Daoy (cell line): ENCODE measurements at places on chromosomes 6 and 20.
A peak's percentile ranks its signal among the peaks of the same experiment; 100 is the strongest.

- DNase-seq, result no peak
Measured at GRCh38 chr6:21489826-21490225, 103.7 kb upstream of the SOX4 start.

GRCh38 chr6:34832942-34833341 is 41.1 kb downstream of the BLTP3A start:
- DNase-seq, result no peak

DNA sequence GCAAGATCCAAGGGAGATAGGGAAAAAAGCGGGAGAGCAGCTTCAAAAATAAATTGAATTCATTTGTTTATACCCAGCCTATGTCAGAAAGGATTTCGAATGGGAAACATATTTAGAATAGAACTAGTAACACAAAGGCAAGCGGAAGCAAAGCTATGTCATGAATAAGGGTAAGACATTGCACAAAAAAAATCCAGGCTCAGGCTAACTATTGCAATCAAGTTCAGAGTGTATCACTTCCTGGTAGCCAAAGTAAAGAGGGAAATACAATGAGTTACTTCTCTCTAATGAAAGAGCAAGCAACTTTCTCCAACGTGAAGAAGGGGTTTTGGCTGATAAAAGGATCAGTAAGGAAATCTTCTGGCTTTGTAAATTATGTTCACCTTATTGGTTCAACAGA is 212.8 kb downstream of the ZMYND8 start:
- no peak for DNase-seq

- DNase-seq, result no peak
Measured at GRCh38 chr6:126185774-126186173, 154.1 kb upstream of the CENPW start.

DNA sequence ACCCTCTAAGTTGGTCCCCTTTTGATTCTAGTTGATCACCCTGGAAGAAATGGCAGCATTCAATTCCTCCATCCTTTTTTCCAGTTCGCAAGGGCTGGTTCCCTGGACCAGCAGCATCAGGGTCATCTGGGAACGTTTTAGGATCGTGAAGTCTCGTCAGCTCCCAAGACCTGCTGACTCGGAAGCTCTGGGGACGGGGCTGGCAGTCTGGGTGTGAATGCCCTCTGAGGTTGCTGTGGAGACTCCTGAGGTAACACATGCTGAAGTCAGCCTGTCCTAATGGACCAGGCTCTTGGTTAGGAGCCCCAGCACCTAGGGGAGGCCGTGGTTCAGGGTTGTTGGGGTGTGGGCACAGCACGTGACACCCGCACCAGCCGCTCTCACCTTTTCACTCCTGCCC is 164.1 kb downstream of the SYNDIG1 start:
- DNase-seq, result no peak

- no peak for DNase-seq
Measured at GRCh38 chr6:140124498-140124897, 750.0 kb upstream of the CITED2 start.

DNA sequence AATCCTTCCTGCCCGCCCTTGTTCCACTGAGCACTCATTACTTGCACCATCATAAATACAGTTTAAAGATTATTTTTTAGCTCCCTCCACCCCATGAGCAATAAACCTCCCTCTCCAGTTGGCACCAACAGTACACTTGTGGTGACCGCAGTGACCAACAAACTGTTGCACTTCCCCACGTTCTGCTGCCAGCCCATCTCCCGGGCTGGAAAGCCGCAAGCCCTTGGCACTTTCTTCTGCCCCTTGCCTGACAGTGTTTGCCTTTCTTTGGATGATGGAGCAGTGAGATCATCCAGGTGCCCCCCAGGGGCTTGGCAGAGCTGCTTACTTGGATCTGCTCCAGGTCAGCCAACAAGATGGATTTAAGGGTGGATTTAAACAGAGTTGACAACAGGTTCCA is 21.6 kb downstream of the KCNB1 start:
- peak; percentile 93 for DNase-seq

DNA sequence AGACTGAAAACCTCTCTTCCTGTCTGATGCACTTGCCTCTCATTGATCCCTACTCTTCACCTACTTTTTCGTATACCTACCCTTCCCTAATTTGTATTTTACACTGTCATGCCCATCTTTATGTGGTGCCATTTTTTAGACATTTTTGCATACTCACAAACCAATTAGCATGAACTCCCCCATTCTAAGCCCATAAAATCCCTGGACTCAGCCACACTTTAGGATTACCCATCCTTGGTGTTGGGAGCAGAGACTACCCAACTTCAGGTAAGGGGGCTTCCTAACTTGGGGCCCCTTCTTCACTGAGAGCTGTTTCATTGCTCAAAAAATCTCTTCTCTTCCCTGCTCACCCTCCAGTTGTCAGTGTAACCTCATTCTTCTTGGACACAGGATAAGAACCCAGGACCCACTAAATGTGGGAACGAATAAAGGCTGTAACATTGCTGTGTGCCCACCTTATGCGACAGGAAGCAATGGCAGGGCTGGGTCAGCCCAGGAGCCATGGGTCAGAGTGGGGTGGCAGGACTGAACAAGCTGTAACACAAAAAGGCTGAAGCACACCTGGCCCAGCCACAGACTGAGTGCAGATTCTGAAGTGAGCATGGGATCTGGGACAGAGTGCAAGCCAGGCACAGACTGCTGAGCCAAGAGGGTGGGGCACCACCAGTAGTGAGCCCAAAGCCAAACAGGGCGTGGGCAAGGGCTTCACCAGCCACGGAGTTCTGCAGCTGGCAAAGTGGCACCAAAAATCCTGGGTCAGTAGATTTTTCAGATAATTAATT is 789.1 kb upstream of the HS3ST5 start:
- DNase-seq, result no peak
